ENCODE measurements at places on chromosomes 7 and 10.
A peak's percentile ranks its signal among the peaks of the same experiment; 100 is the strongest.

- no peak for DNase-seq
Measured at GRCh38 chr7:20388084-20388483, 57.4 kb downstream of the ITGB8 start.

GRCh38 chr7:22204312-22204711, 152.6 kb downstream of the RAPGEF5 start:
- DNase-seq: no peak

DNA sequence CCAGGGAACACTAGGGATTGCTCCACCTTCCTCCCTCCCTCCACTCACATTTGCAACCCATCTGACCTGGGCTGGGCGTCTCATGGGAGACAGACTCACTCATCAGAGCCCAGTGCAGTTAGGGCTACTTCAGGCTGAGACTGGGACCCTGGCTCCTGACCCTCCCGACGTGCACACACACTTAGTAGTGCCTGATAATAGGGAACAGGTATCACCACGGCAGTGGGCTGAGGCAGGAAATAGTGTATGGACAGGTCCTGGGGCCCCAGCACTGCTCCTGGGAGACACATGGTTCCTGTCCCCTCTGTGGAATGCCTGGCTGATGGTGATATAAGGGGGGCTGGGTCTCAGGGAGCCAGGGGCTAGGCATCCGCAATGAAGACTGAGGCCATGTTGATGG, 14.3 kb downstream of the AQP1 start:
- no peak for DNase-seq

DNA sequence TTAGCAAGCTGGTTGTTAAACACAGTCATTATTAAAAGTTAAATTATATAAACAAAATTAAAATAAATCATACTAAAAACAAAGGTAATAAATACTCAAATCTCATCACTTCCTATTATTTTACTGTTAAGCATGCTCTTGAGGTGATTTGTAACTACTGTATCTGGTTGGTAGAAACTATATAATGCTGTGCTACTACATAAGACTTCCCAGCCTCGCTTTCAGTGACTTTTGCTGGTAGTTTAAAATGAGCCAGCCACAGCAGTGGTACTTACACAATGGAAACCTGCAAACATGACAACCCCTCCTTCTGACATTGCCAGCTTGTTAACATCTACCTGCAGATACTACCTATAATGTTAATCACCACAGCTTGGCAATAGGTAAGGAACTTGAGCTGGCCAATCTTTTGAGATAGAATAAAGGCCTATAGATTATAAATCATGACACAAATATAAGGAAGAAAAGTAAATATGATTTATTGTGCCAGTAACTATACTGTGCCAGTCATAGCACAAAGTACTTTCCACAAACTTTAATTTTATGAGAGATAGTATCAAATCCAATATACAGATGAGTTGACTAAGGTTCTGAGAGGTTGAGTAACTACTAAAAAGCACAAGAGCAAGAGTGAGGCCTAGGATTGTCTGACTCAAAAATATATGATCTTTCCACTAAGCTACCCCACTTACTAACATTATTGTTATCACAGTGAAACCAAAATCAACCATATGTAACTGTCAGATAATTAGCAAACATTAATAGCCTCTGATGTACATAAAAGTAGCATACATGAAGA, 181.1 kb upstream of the ASAH2 start:
- DNase-seq: no peak

GRCh38 chr10:102280397-102281101, 35.2 kb downstream of the GBF1 start:
- DNase-seq: no peak

GRCh38 chr7:90944021-90944420, 320.2 kb upstream of the FZD1 start:
- no peak for DNase-seq

DNA sequence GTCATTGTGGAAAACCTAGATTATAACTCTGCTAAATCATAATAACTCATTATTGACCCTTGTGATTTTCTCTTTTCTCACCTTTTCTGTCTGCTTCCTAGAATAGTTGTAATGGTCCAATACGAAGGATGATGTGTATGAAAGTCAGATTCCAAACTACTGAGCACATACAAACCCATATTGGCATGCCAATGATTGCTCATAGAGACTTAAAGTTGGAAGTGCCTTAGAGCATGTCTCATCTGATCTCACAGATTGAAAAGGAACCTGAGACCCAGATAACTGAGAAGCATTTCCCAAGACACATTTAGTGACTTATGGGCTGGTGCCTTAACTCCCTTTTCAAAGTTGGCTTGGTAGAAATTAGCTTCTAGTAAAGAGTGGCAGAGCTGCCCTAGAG, 594.3 kb downstream of the REEP3 start:
- DNase-seq: no peak

- DNase-seq: peak; percentile 71
Measured at GRCh38 chr7:69934144-69934903, 336.0 kb downstream of the AUTS2 start.

DNA sequence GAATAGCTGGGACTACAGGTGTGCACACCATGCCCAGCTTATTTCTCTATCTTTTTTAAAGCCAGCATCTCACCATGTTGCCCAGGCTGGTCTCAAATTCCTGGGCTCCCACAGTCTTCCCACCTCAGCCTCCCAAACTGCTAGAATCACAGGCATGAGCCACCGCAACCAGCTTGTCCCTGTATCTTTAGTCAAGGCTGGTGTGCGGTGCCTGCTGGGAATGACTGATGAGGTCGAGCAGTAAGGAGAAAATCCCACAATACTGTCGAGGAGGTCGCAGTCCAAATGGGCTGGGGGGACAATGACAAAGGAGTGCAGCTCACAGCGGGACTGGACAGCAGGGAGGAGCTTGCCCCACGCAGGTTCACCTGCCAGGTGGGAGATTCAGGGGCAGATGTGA, 50.2 kb upstream of the CALN1 start:
- DNase-seq: no peak

GRCh38 chr7:100122067-100122466, 2.6 kb downstream of the CNPY4 start:
- peak; percentile 40 for DNase-seq

- no peak for DNase-seq
Measured at GRCh38 chr7:136074843-136075242, 97.7 kb upstream of the MTPN start.

GRCh38 chr7:44145969-44146911, 5.1 kb upstream of the MYL7 start:
- no peak for DNase-seq

DNA sequence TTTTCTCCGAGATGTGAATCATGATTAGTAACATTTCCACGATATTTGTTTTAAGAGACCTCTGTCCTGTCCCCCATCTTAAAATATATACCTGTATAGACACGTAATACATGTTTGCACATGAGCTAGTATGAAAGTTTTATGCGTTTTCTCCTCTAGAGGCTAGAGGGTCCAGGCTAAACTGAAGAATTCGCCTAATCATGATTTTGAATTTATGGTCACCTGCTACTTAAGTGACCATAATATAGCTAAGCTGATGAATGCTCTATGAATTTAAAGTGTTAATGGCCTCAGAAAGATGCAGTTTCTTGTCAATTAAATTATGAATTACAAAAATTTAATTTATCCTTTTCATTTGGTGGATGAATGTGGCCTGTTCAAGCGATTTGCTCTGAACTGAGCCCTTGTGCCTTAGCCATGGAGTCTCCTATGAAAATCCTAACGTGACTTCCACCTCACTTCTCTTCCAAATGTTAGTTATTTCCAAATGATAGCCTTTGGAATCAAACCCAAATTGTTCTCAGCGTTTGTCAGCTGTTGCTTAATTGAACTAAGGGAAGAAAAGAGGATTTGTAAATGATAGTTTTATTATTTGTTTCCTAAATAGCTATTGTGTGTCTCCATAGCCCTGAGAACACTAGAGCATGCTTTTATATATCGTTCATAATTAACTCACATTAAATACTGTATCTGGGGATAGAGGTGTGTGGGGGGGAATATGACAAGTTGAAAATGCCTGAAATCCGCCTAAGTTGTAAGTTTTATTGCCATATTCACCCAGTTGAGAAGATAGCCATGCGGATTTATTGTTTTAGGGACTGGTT, 2.3 kb downstream of the CELF2 start:
- no peak for DNase-seq

DNA sequence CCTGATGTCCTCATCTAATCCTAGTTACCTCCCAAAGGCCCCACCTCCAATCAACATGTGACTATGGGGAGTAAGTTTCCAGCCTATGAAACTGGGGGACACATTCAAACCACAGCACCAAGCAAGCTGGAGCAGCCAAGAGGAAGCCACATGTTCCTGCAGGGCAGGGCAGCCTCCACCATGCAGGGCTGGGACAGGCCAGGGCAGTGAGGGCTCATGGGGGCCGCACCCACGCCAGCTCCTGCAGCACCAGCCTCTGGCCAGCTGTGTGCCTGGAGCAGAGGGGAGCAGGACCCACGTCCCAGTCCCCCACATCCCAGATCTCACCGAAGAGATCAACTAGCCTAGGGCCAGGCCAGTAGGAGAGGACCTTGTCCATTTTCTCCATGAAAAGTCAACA, 85.9 kb upstream of the INSIG1 start:
- DNase-seq: no peak

Measured in NCI-H1436 treated with DMSO at 0.1 percent for 48 hours (cell line).